ENCODE measurements at places on chromosomes 1 and 21.

GRCh38 chr1:210646258-210646616 lies 317.5 kb downstream of the HHAT start:
- no peak for DNase-seq

GRCh38 chr1:55870106-55870505 lies 654.9 kb upstream of the USP24 start:
- no peak for DNase-seq

GRCh38 chr1:189960769-189961168 lies 516.9 kb downstream of the BRINP3 start:
- DNase-seq: no peak

GRCh38 chr1:167957710-167958109 lies 20.8 kb upstream of the MPC2 start:
- no peak for DNase-seq

- DNase-seq: no peak
Observed at GRCh38 chr1:245971711-245972085, 535.4 kb downstream of the SMYD3 start.

- DNase-seq: no peak
Observed at GRCh38 chr1:210908257-210908656, 225.7 kb downstream of the KCNH1 start.

Data from CD4-positive, alpha-beta T cell treated with Interleukin-1 beta for 1 hour (primary cell).